ENCODE measurements at places on chromosomes 4 and X.
A peak's percentile ranks its signal among the peaks of the same experiment; 100 is the strongest.

- peak; percentile 26 for DNase-seq
These were observed 13.7 kb upstream of the SCOC start for GRCh38 chr4:140359562-140360427.

GRCh38 chr4:10761903-10762302, 77.3 kb upstream of the CLNK start:
- DNase-seq = no peak

- DNase-seq = no peak
These were observed 119.8 kb downstream of the SPCS3 start for GRCh38 chr4:176439611-176440010.

DNA sequence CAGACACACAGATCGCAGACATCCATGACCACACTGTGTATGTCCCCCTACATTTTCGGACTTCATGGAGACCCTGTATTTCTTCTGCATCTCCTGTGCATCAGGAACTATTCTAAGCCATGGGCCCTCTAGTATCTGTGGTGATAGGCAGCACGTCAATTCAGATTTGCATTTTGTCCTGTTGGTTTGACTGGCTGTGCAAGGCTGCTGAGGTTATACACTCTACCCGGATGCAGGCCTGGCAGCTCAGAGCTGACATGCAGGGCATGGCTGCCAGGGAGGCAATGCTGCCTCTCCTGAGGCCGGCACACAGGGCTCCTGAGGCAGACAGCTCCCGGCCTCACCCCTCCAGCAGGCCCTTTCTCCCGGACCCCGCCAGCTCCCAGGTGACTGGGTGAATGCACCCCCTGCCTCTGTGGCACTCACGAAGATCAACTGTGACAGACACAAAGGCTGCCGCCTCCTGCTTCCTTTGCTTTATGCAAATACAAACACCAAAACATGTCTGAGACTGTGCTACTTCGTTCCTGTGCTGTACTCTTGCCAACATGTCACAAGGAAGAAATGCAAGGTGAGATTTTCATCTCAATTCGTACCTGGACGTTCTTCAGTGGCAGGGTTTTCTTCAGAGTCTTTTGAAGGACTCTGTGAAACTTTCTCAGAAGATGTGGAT, 51.0 kb downstream of the NSG1 start:
- no peak for DNase-seq

DNA sequence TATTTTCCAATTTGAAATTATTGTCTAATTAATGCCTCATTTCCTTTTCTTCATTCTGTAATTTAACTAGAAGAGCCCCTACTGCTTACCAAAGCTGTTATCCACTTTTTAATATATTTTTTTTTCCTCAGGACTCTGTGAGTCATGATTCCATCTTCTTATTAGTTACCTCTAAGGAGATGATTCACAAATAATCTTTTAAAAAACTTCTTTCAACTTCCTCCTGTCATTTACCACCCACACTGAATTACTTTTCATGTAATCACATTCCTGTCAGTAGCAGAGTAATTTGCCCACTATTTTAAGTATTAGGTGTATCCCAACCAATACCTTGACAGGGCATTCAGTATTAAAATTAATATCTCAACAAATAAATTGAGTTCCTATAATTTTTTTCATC, 470.9 kb upstream of the ADGRL3 start:
- no peak for DNase-seq

DNA sequence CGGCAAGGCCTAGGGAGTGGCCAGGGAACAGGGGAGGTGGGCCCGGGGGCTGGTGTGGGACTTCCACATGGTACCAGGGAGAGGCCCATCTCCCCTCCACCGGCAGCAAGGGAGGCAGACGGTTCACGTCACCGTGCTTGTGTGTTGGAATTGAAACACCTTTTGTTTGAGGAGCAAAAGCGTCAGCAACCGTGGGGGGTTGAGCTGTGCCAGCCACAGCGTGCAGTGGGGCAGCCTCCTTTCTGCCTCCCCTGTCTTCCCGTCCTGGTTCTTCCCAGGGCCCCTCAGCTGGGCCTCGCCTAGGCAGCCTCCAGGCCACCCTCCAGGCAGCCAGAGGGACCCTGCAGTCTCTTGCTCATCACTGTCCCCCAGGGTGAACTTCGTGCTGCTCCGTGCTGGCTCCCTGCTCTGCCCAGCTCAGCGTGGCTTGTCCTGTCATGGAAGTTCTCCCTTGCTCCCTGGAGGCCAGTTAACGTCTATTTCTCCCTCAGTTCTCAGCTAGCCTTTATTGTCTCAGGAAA, 32.1 kb upstream of the HGFAC start:
- DNase-seq = no peak

GRCh38 chrX:154296731-154297130, 1.1 kb downstream of the TKTL1 start:
- no peak for DNase-seq

GRCh38 chrX:39477762-39478120, 620.0 kb downstream of the BCOR start:
- DNase-seq = no peak

GRCh38 chrX:2550328-2551020, 49.7 kb upstream of the DHRSX start:
- DNase-seq = no peak

DNA sequence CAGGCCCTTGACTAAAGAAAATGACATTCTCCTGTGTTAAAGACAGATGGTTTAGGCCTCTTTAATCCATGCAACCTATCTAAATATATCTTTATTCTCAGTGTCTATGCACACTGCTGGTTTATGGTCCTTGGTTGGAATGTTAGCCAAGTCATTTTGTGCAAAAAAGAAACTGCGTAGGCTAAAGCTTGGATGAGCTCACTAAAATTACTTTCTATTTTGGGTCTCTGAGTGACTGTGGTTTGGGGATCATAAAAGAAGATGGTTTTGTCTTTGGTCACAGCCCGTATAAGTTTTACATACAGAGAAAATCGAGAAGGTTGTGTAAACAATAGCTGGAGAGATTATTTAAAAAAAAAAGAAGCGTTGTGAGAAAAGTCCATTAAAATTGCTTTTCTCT, 443.6 kb downstream of the UBE2NL start:
- no peak for DNase-seq
